ENCODE measurements at places on chromosomes 4 and X.

DNA sequence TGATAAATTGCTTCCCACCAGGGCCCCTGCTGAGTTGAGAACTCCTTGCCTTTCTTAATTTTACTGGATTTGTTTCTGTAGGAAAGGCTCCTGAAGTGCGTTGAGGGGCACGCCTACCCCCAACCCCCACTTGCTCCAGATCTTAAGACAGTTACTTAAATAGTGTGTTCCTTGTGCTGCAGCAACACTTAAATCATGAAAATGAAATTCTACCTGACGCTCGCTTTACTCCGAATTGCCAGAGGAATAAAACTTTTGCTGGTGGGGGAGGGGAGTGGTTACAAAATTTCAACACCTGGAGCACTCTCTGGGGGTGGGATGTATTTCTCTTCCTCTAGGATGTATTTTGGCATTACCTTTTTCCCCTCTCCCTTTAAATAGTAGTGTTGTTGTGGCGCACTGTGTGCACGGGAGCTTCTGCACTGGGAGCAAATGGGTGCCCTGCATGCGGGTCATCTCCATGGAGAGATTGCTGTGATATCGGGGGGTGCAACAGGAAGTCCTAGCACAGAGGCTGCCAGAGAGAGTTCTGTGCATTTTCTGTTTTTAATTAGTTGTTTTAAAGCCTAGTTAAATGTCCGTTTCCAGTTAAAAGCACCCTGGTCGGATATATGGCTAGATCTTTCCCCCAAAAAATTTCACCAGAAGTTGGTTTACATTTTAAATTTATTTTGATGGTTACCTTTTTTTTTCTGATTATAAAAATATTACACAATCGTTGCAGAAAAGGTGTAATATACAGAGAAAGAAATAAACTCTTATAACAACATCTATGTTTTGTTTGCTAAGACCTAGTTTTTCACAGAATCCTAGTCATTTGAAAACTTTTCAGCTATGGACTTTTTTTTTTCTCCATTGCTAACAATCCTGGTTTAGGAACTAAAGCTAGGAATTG lies 207.7 kb downstream of the SOWAHB start:
- DNase-seq = peak; percentile 33

- DNase-seq = no peak
Observed at GRCh38 chr4:52825460-52826090, 36.5 kb upstream of the RASL11B start.

GRCh38 chr4:24477919-24478318 lies 106.4 kb downstream of the DHX15 start:
- DNase-seq = peak; percentile 4

DNA sequence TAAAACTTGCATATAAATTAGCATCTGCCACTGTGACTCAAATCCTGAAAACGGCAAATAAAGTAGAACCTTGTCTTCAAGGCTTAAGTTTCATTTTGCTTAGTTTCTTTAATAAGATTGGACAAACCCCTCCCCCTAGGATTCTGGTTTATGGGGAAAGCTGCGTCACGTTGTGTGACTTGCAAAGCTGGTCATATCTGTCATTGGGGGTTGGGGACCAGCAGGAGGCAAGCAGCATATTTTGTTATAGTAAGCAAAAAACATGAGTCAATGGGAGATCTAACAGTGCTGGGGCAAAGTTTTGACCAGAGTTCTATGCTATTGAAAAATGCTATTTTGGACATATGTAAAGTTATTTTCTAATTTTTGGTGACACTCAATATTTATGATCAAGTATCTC lies 407.3 kb downstream of the PCDH18 start:
- DNase-seq = no peak

DNA sequence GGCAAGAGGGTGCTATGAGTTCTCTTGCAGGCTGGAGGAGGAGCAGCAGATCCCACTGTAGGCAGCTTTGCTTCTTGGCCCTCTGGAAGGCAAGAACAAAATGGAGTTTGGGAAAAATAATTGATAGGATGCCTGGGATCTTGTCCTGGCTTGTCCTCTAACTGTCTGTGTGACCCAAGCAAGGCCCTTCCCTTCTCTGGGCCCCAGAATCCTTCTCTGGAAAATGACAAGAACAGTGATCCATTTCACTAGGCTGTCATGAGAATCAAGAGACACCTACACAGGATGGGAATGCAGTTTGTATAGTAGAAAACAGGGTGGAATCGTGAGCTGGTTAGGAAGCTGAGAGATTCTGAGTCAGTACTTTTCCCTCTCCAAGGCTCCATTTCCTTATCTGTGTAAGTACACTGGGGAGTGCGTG lies 133.3 kb downstream of the PJA1 start:
- no peak for DNase-seq

- no peak for DNase-seq
Observed at GRCh38 chrX:46757593-46757992, 1.3 kb downstream of the SLC9A7 start.

GRCh38 chrX:66020631-66021334 lies 19.1 kb downstream of the VSIG4 start:
- DNase-seq = no peak

DNA sequence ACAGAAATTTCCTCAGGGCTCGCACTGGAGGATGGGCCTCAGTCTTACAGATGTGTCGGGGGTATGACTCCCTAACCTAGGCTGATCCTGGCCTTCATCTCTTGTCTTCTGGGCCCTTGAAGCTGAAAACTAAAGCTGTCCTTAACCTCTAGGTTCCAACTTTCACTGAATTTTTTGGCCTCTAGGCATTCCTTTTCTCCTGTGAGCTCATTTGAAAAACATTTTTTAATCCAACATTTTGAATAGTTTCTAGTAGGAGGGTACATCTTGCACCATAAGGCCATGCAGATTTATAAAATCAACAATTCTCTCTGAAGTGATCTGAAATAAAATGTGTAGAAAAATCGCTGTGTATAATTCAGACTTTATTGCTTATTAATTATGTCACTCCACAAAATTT lies 19.7 kb downstream of the RWDD4 start:
- DNase-seq = no peak

GRCh38 chr4:14744346-14744745 lies 257.9 kb upstream of the CPEB2 start:
- DNase-seq = no peak

DNA sequence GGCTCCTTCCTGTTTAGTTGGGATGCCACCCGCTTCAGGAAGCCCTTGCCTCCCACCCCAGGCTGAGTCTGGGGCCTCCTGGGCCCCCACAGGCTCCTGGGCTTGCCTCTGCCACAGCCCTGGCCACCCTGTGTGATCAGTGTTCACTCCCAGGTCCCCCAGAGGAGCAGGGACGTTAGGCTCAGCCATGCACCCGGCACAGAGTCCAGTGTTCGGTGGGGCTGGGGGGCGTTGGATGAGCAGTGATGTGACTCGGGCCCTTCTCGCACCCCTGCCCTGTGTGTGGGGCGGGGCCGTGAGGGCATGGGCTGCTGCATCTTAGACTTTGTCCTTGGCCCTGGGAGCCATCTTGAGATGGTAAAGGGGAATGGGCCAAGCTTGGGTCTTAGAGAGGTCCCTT lies 29.9 kb upstream of the HTRA3 start:
- no peak for DNase-seq

GRCh38 chrX:71525316-71525715 lies 7.6 kb upstream of the OGT start:
- DNase-seq = no peak

DNA sequence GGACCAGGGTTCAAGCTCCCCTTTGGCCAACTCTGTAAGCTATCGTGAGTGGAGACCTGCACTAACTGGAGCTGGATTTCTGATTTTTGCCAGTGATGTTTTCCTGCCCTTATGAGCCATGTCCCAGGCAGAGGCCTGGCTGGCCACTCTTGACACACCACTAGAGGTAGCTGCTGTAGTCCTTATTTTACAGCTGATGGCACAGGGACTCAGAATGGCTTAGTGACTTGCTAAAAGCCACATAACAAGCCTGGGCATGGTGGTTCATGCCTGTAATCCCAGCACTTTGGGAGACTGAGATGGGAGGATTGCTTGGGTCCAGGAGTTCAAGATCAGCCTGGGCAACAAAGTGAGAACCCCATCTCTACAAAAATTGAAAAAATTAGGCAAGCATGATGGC lies 33.4 kb downstream of the CYTL1 start:
- no peak for DNase-seq

DNA sequence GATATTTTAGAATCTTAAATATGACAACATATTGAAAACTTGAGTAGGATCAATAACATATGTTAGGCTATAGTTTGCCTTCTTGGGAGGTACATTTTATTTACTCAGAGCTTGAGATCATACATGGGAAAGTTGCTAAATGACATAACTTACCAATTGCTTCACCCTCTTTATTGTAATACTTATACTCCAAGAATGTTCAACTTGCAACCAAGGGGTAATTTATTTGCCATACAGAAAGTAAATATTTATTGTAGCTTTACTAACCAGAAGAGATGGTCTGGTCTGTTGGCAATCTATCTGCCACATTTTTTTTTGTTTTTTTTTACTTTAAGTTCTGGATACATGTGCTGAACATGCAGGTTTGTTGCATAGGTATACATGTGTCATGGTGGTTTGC lies 426.6 kb downstream of the ARHGAP24 start:
- DNase-seq = no peak

DNA sequence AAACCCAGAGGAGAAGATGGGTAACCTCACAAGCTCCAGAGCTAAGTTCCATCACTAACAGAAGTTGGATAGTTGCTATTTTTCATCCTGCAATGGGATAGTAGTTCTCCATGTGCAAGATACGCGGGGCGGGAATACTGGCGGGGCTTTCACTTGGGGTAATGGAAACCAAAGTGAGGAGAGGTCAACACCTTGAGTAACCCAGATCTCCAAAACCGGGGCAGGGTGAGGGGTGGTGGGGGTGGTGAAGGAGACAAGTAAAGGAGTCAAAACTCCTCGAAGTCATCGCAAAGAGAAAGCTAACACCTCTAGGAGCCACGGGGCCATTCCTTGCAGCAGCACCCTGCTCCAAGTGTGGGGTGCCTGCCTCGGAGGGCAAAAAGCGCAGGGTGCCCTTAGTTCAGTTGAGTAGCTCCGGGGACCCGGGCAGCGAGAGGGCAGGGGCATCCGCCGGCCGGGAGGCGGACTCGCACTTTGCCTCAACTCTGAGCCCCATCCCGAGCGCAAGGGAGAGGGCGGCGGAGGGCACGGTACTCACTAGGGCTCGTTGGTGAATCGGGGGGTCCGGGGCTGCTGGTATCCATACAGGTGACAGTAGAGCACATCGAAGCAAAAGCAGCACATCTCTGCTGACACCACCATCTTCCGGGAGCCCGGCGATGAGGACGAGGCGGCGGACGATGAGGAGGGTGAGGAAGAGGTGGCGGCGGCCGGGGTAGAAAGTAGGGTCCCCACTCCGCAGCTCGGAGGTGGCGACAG lies 645 bp downstream of the AMMECR1 start:
- no peak for DNase-seq

All from COR-L47 (cell line).